ENCODE measurements at places on chromosomes 4 and X.

- DNase-seq = no peak
These were observed 1626.4 kb downstream of the C4orf33 start for GRCh38 chr4:130722361-130722760.

GRCh38 chr4:7691982-7692381 lies 247.7 kb downstream of the AFAP1 start:
- DNase-seq = no peak

GRCh38 chr4:149638073-149638472 lies 177.6 kb downstream of the IQCM start:
- DNase-seq = no peak

DNA sequence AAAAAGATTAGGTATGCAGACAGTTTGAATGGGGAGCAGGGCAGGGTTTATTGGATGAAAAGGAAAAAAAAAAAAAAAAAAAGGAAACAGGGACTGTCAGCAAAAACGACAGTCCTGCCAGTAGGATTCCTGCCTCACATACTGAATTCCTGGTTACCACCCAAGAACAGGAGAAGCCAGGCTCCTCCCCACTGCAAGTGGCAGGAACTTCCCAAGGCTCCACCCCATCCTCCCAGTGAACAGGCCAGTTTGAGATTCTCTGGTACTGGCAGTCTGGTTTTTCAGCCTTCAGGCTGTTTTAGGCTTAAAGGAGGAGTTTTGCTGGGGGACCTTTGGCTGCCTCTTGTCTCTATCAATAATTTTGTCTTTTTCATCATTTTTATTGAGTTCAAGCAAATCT lies 360.0 kb upstream of the CXorf51A start:
- no peak for DNase-seq

- no peak for DNase-seq
These were observed 17.6 kb upstream of the NYX start for GRCh38 chrX:41429592-41429991.

GRCh38 chr4:140004922-140005627 lies 148.9 kb downstream of the MAML3 start:
- no peak for DNase-seq

Data from HuH-7 (cell line).